ENCODE measurements at places on chromosomes 6 and 20.
A peak's percentile ranks its signal among the peaks of the same experiment; 100 is the strongest.

- no peak for DNase-seq
These were observed 7.7 kb downstream of the KIF3B start for GRCh38 chr20:32285082-32285620.

DNA sequence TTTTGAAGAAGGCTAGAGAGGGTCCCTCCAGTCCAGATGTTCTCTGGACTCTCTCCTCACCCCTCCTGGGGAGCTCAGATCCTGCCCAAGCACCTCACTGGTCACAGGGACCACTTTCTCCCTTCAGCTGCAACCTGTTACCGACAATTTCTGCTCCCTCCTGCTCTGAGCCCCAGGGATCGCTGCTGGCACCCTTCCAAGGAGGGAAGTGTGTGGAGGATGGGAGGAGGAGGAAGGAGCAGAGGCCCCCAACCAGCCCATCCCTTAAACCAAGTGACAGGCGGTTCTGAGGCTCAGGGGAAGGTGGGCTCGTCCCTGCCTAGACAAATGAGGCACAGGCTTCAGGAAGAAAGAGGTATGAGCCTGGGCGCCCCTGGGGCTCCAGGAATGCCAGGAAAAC lies 13.9 kb downstream of the PMEPA1 start:
- DNase-seq, result no peak

- DNase-seq, result no peak
These were observed 127.0 kb downstream of the PKHD1 start for GRCh38 chr6:51960419-51960818.

DNA sequence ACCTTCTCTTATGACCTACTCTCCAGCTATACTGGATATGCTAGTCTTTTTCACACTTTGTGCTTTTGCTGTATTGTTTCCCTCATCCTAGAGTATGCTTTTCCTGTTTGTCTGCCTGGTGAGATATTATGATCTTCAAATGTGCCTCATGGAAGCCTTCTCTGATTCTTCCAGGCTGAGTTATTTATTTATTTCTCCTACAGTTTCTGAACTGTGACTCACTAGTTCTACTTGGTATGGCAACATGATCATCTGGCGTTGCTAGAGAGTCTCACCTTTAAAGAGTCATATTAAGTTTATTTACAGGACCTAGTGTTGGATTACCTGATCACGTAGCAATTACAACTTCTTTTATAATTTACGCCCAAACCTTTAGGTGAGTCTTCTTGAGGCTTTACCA lies 81.2 kb upstream of the HDAC2 start:
- DNase-seq, result no peak

DNA sequence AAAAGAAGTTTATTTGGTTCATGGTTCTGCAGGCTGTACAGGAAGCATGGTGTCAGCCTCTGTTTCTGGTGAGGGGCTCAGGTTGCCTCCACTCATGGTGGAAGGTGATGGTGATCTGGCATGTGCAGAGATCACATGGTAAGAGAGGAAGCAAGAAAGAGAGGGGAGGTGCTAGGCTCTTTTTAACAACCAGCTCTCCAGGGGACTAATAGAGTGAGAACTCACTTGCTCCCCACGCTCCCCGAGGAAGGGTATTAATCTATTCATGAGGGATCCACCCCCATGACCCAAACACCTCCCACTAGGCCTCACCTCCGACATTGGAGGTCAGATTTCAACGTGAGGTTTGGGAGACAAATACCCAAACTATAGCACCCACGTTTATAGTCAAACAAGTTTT lies 4.0 kb upstream of the GJB7 start:
- no peak for DNase-seq

DNA sequence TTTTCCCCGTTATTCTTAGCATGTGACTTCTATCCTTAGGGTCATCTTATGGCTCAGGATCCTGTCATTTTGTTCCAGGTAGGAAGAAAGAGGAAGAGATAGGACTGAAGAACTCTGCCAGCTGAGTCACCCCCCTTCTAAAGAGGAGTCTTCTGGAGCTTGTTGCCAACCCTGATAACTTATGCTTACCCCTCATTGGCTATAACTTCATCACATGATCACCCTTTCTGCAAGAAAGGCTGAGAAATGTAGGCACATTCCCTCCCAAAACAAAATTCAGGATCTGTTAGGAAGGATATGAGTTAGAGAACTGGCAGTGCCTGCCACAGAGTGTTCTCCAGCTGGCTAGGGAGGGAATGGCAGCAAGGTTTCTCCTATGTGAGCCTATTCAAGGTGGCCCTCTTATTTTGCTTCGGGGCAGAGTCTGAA lies 35.6 kb downstream of the ARFGEF2 start:
- DNase-seq, result no peak

GRCh38 chr20:1626528-1627199 lies 6.9 kb upstream of the SIRPB1 start:
- no peak for DNase-seq

GRCh38 chr6:157587127-157587926 lies 206.3 kb downstream of the ZDHHC14 start:
- no peak for DNase-seq

- no peak for DNase-seq
These were observed 538.4 kb upstream of the NRSN1 start for GRCh38 chr6:23587582-23587981.

DNA sequence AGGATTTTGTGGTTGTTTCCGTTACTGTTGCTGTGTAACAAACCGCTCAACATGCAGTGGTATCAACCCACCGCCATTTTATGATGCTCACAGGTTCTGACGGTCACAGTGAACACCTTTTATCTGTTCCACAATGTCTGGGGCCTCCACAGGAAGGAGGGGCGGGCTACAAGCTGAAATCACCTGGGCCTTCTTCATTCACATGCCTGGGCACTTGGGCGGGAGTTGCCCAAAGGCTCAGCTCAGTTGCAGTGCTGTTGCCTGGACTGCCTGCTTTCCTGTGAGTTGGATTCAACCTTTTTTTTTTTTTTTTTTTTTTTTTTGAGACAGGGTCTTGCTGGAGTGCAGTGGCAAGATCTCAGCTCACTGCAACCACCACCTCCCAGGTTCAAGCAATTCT lies 16.7 kb upstream of the AVP start:
- DNase-seq, result no peak

- DNase-seq, result peak; percentile 61
These were observed 1760.2 kb upstream of the DEFB115 start for GRCh38 chr20:29497261-29497671.

DNA sequence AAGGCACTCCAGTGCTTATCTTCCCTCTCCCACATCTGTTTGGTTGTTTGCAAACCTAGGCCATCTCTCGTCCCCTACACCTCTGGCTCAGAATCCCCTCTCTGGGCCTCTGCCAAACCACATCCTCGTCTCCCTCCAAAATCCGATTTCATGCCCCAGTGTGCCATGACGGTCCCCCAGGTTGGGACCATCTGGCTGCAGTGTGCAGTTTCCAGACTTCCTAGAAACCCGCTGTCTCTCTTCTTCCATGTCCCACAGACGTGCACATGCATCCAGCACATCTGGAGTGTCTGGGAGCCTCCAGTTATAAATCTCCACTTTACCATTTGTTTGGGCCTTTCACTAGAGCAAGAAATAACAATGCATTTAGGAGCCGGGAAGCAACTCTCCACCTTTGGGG lies 316.2 kb downstream of the KIF16B start:
- no peak for DNase-seq

GRCh38 chr6:157761331-157761921 lies 61.6 kb upstream of the SNX9 start:
- DNase-seq, result peak; percentile 56

DNA sequence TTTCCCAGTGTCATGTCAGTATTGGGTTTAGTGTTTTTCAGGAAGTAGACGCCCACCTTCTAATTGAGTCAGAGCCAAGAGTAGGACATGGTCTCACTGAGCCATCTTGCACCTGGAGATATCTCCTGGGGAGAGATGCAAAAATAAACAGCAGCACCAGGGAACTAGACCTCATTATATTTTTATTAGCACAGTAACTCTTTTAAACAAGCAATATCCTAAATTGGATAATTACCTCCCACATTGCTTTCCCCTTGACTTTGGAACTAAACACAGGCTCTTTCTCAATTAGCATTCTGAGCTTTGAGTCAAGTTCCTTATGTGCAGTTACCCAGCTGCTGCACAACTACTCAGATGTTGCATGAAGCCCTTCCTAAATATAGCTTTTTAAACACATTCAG lies 175.4 kb downstream of the IBTK start:
- no peak for DNase-seq

- DNase-seq, result no peak
These were observed 192.0 kb upstream of the FOXA2 start for GRCh38 chr20:22776369-22776768.

DNA sequence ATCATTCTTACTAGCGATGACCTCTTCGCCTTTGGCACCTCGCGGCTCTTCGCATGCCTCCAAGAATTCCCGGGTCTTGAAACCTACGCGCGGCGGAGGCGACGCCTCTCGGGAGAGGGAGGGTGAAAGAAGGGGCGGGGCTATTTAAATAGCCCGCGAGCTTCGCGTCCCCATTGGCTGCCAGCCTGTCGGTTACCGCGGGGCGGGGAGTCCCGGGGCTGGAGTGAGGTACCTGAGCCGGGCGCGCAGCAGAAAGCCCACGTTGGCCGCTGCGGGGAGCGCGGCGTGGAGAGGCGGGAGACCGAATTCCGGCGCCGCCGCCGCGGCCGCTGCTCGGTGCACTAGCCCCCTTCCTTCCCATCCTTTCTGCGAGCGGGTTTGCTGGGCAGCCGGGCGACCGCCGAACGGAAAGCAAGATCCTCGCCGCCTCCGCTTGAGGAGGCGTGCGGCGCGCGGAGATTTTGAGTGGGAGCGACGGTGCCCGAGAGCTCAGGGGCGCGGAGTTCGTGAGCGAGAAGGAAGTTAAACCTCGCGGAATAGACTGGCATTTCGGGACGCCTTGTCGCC lies at the start of gene BMP6:
Gene BMP6, plus strand, starts transcription at position 251 of the 567 bp plus-strand sequence. CDS start 857 bp downstream, outside the sequence.
- peak; percentile 82 for DNase-seq

GRCh38 chr6:115004982-115005381 lies 662.2 kb upstream of the HS3ST5 start:
- DNase-seq, result no peak

GRCh38 chr6:17665132-17665531 lies 41.6 kb downstream of the NUP153 start:
- DNase-seq, result no peak

GRCh38 chr20:39294137-39294725 lies 332.1 kb downstream of the DHX35 start:
- DNase-seq, result no peak

DNA sequence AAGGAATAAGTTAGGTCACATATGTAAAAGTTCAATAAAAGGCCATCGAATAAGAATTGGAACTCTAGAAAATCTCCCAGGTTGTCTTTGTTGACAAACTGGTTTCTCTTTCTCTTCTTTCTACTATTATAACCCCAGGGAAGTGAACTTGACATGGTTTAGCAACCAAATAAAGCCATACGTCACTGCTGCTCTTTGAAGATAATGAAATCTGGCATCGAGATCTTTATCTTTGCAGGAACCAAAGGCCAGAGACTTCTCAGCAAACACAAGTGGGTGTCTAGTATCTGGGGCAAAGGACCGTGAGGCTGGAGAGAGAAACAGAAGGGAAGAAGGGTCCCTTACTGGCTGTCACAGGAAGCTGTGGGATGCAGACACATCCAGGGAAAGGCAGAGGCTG lies 286.7 kb upstream of the CDYL start:
- no peak for DNase-seq

DNA sequence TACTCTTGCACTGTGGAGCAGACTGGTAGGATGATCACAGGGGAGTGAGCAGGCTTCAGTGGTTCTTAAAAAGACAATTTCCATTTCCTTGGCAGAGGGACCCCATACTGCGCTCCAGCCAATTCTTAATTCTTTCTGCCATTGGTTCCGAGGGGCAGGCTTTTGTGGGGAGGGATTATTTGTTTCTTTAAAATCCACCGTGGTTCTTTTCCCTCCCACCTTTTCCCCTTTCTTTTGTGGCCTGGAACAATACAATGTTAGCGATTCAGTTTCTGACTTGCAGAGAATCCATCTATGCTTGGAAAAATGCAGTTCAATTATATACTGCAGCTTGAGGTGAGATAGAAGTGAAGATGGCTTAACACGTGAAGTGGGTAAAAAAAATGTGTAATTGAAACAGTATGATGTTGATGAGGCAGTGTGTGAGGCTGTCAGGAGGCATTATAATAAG lies 379.0 kb upstream of the FLRT3 start:
- no peak for DNase-seq

DNA sequence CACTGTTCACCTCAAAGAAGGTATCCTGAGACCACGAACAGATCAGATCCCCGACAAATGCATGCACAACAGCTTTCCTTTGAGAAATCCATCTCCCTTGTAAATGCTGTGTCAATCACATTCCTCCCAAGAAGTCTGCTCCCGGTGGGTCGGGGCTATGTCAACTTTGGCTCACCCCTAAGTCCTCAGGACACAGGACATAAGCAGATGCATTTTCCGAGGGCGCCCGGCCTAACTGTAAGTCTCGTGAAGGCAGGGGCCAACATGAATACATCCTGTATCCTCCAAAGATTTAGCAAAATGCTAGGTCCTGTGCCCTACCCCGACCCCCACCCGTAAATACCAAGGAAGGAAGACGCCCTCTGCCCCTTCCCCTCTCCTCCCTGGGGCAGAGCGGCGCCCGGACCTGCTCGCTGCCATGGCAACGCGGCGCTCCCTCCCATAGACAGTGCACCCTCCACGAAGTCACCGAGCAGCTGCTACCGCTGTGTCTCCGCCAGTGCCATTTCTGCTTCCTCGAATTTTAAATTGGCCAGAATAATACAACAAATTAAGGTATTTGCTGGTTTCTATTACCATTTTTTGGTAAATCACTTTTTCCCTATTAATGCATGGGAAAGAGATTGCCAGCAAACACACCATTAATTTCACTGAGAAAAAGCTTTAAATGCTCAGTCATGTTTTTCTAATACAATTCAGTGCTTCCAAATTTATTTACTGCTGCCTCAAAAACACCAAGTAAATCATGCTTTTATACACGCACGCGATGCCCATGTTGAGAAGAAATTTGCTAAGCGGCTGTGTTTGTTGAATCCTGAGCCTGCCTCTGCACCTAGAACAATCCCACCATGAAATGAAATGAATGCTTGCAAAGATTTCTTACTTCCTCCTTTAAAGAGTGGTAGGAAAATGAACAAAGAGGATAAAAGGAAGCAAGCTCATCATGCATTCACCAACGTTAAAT lies 100.6 kb downstream of the PCSK2 start:
- DNase-seq, result no peak

DNA sequence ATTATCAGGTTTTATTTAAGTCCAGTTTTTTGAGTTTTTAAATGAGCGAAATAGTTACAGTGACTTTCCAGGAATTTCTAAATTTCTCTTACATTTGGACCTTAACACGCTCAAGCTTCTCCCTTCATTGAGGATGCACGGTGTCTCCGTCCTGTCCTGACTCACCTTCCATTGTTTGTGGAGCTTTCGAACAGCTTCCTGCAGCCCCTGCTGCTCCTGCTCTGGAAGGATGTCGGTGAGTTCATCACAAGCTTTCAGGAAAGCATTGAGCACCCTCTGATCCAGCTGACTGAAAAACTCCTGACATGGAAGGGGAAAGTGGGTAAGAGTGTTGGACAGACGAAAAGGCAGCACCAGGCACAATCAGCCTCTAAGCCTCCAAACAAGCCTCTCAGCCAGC lies 183.7 kb downstream of the SYNE1 start:
- no peak for DNase-seq

DNA sequence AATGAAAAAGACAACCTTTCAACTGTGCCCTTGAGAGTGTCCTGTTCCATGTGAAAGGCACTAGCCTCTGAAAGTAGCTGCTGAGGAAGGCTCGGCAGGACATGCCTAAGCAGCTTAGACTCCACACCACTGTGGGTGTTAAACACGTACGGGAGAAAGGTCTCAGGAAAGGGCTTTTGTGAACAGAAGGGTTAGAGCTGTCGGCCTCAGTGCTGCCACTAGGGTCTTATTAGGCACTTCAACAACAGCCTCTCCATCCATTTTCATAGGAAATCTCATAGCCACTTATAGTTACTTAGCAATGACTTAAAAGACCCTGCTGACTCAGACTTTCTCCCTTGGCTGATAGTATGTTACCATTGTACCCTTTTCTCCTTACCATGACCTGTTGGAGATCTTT lies 662.8 kb downstream of the TBC1D32 start:
- no peak for DNase-seq
